ENCODE measurements at places on chromosomes 5 and 9. TPM values are rescaled to one million over a fixed set of nuclear protein-coding genes. Genes with fewer than 3 reads are reported as not detected.

DNA sequence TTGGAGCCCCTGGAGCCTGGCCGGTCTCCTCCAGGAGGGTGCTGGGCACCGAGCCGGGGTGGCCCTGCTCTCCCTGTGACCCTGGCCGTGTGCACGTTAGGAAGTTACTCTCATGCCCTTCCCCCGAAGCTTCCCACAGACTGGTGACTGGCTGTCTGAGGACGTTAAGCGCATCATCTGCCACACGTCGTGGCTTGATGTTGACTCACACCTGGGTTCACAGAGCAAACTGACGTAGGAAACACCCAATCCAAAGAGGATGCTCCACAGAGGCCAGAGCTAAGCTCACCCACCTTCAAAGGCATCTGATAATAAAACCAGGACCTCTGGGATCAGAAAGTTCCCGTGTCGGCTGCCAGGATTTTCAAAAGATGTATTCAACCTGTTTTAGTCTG is 152.9 kb upstream of the PHYKPL start:
- no peak for DNase-seq
- no peak overlapping the region for H3K27ac ChIP-seq
- no peaks in the 10 kb centered on the region for H3K36me3 ChIP-seq
- no peak overlapping the region for H3K4me3 ChIP-seq

DNA sequence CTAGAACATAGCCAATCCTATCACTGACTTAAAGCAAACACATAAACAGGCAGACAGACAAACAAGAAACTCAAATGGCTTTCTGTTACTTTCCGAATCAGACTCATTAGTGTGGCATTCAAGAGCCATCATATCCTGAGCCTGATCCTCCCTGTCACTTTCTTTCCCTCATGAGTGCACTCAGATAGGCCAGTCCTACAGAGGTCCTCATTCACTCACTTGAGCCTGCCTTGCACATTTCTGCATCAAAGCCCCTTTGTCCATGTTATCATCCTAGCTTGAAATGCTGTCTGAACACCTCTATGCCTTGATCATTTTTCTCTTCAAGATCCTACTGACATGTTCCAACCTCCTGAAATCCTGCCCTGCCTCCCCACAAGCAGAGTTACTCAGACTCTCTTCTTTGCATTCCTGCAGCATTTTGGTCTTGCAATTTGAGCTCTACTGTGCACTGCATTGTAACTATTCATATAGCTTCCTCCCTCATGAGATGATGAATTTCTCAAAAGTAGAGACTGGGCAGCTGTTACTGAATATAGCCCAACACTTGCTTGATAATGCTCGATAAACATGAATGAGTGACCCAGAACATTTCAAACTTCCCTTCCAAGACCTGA is 126.9 kb downstream of the PALM2AKAP2 start:
- no peaks in the 10 kb centered on the region for H3K36me3 ChIP-seq
- H3K27ac ChIP-seq = no peak overlapping the region
- DNase-seq = no peak
- no peaks in the 10 kb centered on the region for H3K27me3 ChIP-seq
- no peak overlapping the region for H3K4me3 ChIP-seq

- no peak for DNase-seq
- H3K36me3 ChIP-seq = no peaks in the 10 kb centered on the region
- peaks cover 3% of the 10 kb centered on the region for H3K27me3 ChIP-seq
- H3K4me1 ChIP-seq = peaks cover 19% of the 10 kb centered on the region
- H3K4me3 ChIP-seq = no peak overlapping the region
Observed at GRCh38 chr9:77735494-77735893, 87.4 kb upstream of the GNA14 start.

DNA sequence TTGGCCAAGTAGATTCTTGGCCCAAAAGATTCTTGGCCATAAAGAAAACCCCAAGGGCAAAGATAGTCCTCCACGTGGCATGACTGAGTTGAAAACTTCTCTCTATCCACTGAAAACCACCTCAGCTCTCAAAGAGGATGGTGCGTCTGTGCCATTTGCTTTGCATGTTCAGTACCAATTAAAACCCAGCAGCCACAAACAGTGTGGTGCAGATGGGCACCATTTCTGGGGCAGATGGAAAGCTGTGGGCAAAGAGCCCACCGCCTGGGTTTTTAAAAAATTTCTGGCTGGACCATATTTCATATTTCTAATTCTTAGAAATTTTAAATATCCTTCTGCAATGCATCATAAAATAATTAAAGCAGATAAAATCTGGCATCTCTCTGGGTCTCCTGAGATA is 84.5 kb upstream of the PUM3 start:
- H3K4me1 ChIP-seq = peaks cover 5% of the 10 kb centered on the region
- H3K4me3 ChIP-seq = no peak overlapping the region
- H3K27me3 ChIP-seq = no peaks in the 10 kb centered on the region

- no peak for DNase-seq
- H3K4me3 ChIP-seq = no peak overlapping the region
- no peak overlapping the region for H3K27ac ChIP-seq
- peaks cover 10% of the 10 kb centered on the region for H3K4me1 ChIP-seq
- peaks cover 5% of the 10 kb centered on the region for H3K27me3 ChIP-seq
Observed at GRCh38 chr9:130923611-130924447, 15.2 kb downstream of the FIBCD1 start.

DNA sequence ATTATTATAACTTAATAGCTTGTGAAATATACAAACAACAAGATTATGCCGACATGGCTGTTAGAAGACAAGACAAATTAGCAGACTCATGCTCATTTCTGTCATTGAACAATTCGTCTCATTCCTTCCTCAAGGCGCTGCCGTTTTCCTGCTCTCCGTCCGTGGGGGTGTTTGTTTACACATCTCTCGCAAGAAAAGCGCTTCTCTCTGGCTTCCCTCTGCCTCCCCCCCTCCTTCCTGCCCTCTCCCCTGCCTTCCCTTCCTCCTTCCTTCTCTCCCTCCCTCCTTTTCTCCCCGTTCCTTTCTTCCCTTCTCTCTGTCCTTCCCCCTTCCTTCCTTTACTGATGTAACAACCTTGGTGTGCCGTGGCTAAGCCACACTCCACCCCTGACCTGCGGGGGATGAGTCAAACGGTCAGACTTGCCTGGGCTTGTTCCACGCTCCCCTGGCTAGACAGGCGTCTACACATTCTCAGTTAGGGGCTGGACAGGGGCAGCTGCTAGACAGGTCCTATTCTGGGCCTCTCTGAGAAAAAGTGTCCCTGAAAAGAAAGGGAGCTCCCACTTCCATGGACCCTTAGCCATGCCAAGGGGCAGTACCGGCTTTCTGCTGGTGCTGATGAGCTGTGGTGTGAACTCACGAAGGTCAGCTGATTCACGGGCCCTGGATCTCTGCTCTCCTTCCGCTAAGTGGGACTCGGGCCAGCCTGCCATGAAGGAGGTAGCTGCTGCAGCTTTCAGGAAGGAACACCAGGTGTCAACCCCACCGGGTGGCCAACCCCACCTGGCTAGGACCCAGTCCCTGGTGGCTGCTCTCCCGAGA is 32.0 kb upstream of the SPTLC1 start:
- no peaks in the 10 kb centered on the region for H3K36me3 ChIP-seq
- H3K4me3 ChIP-seq = no peak overlapping the region
- no peak for DNase-seq
- peaks cover 7% of the 10 kb centered on the region for H3K27me3 ChIP-seq
- peak overlapping the region; percentile 18 for H3K27ac ChIP-seq

DNA sequence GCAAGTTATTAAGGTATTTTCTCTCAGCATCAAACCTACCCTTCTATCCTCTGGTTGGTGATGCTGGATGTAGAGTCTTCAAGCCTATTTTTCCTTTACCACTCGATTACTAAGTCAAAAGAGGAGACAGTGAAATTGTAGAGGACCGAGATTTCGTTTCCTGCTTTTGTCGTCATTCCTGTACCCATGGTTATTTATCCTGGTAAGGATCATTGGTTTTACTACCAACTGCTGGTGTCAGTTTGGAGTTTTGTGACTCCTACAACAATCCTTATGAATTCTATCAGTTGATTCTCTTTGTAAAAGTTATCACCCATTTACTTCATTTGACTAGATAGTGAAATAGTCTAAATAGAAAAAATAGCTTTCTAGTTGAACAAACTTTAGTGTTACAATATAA is 2028.2 kb upstream of the ACO1 start:
- DNase-seq = no peak
- H3K4me3 ChIP-seq = no peak overlapping the region
- H3K36me3 ChIP-seq = no peaks in the 10 kb centered on the region
- no peaks in the 10 kb centered on the region for H3K4me1 ChIP-seq
- no peak overlapping the region for H3K27ac ChIP-seq

DNA sequence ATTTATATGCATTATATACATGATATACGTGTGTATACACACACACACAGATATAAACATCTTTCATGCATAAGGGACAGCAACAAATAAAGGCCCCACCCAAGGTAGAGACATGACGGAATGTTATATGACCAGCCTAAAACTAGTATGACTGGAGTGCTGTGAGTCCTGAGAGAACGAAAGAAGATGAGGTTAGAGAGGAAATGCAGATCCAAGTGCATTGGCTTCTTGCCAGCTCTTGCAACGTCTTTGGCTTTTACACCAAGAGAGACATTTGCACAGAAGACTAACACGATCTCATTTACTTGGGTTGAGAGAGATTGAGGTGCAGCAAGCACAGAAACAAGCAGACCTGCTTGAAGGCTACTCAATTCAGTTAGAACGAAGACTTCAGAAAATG is 23.0 kb downstream of the CDH10 start:
- H3K27me3 ChIP-seq = no peaks in the 10 kb centered on the region
- no peak for DNase-seq
- peaks cover 10% of the 10 kb centered on the region for H3K4me1 ChIP-seq
- H3K27ac ChIP-seq = no peak overlapping the region
- H3K36me3 ChIP-seq = no peaks in the 10 kb centered on the region
- no peak overlapping the region for H3K4me3 ChIP-seq

- no peaks in the 10 kb centered on the region for H3K36me3 ChIP-seq
- no peaks in the 10 kb centered on the region for H3K4me1 ChIP-seq
- H3K27ac ChIP-seq = no peak overlapping the region
- H3K4me3 ChIP-seq = peak overlapping the region; percentile 39
Observed at GRCh38 chr9:34211395-34211794, 32.6 kb downstream of the UBAP1 start.

- no peaks in the 10 kb centered on the region for H3K36me3 ChIP-seq
- H3K27me3 ChIP-seq = peaks cover 5% of the 10 kb centered on the region
- peaks cover 35% of the 10 kb centered on the region for H3K4me1 ChIP-seq
- DNase-seq = no peak
- no peak overlapping the region for H3K27ac ChIP-seq
- H3K4me3 ChIP-seq = no peak overlapping the region
Observed at GRCh38 chr5:3195994-3196393, 399.6 kb upstream of the IRX1 start.

PCDHGB2 gene
- total RNA-seq = 8.9 TPM

MAMDC2 gene
- 0.22 TPM for total RNA-seq

SPINK7 gene
- total RNA-seq = not detected

DMGDH gene
- 1.7 TPM for total RNA-seq

UHRF2 gene
- 54.2 TPM for total RNA-seq

CDKN2AIPNL gene
- 41.3 TPM for total RNA-seq

DMRTA1 gene
- 30.1 TPM for total RNA-seq

IL13 gene
- not detected for total RNA-seq

DMRT2 gene
- total RNA-seq = 0.56 TPM

IL7R gene
- not detected for total RNA-seq

PCDHA2 gene
- total RNA-seq = 20.9 TPM

CDHR2 gene
- total RNA-seq = 0.29 TPM

All from glutamatergic neuron (in vitro differentiated cells).